ENCODE measurements at places on chromosomes 2 and 18. TPM values are rescaled to one million over a fixed set of nuclear protein-coding genes. Genes with fewer than 3 reads are reported as not detected.

DNA sequence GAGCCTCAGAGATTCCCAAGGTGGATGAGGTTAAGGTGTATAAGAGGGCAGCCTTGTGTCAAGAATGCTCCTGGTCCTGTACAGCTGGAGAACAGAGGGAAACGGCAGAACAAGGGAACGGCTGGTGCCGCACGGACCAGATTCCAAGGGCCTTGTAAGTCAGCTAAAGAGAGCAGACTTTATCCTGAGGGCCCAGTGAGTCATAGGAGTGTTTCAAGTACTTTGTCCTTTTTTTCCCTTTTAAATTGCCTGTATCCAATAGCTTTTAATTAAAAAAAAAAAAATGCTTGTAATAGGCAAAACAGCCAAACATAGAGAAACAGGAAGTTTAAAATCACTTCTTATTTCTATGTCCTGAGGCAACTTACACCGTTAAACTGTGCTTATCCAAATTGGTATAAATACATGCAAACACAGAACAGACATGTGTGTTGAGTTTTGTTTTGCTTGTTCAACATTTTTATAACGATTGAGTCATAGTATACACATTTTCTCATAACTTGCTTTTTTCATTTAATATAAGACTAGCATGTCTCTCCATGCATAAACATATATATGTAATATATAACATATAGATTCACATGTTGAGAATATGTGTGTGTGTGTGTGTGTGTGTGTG is 42.1 kb upstream of the EVA1A start:
- no peak for DNase-seq

DNA sequence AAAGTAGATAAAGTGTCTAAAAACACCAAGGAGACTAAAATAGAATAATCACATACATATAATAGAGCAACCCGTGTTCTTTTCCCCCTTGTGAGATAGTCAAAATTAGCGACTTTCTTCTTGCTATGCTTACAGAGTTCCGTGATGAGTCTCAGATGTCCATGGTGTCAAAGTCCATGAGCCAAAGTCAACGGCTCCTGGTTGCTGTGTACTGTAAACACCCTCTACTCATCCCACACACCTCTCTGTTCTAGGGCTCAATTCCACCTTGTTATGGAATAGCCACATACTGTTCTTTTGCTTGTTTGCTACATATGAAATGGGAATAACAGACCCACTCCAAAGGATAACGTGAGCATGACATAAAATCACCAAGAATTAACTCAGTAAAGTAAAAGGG is 52.5 kb downstream of the GAREM1 start:
- no peak for DNase-seq

DNA sequence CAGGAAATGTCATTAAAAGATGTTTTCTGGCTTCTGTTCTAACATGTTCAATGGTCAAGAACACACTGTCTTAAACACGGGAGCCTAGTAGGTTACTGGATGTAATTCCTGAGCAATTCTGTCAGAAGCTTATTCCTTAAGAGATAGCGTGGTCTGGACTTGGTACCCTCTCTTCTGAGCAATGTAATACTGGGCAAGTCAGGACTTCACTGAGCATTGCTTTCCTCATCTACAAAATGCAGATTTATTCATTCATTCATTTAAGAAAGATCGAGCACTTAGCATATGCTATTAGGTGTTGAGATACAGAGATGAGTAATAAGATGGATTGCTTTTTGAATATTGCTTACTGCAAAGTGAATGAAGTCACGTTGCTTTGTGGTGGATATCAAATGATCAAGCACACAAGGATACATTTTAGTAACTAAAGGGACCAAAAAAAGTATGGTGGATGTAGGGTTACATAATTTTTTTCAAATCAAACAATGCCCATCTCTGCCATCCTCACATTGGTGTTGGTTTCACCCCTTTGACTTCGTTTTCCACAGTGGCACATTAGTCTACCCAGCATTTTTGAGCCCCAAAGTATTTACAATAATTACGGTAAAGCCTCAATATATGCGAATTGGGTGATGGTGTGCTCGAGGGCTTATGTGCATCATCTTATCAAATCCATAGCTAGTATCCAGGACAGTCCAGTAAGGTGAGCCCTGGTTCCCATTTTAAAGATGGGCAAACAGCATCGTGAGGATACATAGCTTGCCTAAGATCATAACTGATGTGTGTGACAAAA is 65.3 kb downstream of the ZC3H6 start:
- no peak for DNase-seq

DNA sequence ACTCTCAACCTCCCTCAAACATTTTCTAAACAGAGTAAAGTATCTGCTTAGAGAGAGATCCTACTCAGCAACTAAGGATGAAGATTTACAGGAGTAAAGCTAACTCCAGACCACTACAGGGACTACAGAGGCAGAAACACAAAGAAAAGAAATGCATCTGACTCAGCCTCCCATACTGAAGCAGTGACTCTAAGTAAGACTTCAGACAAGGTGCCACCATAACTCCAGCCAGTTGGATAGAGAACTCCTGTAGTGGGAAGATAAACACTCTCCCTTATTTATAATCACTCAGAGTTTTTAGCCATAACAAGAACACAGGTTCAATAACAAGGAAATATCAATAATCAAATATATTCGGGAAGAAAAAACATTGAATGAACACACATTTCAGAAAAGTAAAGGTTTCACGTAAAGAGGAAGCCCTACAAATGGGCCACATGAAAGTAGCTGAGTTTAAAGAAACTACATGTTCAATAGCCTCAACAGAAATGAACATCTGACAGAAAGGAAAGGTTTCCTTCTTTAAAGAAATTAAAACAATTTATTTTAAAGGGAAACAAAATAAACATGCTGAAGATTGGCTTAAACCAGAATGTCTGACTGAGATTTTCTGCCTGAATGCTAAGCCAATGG is 519.9 kb downstream of the KCNJ3 start:
- DNase-seq, result no peak

GRCh38 chr2:193581807-193582206 is 1387.1 kb upstream of the TMEFF2 start:
- no peak for DNase-seq

DNA sequence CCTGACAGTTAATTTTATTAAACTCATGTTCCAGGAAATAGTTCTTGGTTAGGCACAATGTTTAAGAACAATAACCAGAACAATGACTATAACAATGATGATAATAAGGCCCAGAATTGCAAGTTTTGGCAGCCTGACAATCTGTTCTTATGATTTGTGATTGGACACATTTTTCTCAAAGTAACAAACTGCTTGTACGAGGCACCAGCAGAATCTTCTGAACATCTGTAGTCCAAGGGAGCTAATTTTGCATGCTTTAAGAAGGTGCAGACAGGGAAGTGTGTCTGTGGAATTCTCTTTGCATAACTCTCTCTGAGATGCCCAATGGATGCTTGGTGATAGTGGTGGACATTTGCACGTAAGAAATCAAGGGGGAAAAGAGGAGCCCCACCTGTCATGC is 709.3 kb downstream of the SLC4A3 start:
- no peak for DNase-seq

DNA sequence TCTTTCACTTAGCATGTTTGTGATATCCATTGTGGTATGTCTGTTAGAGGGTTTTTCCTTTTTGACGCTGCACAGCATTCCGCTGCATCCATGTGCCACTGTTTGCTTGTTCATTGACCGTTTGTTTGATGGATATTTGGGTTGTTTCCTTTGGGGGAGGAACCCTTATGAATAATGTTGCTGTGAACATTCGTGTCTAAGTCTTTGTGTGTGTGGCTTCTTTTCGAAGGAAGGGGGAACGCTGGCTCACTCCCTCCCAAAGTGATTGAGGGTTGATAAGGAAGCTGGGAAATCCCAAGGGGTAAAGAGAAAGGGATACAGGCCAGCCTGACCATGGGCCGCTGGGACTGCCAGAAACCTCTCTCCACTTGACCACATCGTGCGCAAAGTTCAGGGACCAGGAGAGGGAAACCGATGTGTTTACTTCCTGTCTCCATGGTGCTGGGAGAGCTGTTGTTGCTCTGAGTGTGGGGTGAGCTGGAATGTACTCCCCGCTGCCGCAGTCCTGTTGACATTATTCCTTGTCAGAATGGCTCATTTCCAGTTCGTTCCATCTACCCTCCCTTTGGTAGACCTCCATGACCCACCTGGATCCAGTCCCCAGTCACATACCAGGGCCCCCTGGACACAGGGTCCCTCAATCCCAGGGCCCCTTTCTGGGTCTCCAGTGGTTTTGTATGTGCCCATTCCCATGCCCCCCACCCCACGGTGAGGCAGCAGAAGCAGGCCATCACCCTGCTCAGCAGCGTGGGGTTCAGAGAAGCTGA is 39.6 kb downstream of the HS1BP3 start:
- DNase-seq, result no peak

DNA sequence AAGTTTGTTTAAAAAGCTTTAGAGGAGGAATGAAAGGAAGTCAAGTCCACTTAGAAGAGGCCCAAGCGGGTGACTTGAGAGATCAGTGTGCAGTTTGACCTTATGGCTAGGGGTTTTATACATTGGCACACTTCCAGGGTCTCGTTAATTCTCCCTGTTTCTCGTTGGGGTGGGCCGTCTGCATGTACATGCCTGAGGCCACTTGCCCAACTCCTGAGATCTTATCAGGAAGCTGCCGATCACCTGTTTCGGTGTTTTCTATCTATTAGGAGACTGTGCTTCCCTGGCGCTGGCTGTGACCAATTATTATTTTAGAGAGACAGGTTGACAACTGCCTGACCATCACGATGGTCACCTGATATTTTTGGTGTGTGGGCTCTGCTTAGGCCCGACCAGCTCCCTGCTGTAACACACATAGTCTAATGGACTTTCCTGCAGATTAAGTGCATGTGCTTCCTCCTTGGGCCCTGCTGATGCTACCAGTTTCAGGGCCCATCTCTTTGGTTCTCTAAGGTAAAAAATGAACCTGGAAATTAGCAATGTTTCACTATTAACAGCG is 31.0 kb upstream of the MSH6 start:
- DNase-seq, result peak; percentile 58

DNA sequence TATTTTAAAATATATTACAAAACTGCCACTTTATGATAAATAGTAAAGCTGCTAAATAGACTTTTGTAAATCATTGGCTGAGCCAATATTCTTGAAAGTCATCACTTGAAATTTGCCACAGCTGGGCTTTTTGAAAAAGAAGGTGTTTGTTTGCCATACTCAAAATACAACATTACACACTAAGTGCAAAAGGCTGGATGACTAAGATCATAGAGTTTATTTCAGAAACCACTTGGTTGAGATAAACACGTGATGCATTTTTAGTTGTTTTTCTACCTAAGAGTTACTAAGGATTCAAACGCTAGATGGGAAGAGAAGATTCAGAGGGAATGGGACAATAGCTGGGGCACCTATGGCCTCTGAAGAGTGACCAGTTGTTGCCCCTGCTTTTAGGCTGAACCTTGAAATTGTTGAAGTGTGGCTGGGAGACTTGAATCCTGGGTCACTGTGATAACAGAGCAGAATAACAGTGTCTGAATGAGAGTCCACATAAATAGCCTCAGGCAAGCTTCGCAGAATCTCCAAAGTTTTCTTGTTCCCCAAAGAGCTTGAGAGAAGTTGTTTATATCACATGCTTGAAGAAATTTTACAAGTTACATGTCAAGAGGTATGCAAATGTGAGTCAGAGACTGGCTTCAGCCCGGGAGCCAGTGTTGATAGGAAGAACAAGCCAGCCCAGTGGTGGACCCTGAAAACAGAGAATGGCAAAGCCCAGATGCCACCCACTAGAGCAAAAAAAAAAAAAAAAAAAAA is 409.8 kb downstream of the GPD2 start:
- DNase-seq, result no peak

DNA sequence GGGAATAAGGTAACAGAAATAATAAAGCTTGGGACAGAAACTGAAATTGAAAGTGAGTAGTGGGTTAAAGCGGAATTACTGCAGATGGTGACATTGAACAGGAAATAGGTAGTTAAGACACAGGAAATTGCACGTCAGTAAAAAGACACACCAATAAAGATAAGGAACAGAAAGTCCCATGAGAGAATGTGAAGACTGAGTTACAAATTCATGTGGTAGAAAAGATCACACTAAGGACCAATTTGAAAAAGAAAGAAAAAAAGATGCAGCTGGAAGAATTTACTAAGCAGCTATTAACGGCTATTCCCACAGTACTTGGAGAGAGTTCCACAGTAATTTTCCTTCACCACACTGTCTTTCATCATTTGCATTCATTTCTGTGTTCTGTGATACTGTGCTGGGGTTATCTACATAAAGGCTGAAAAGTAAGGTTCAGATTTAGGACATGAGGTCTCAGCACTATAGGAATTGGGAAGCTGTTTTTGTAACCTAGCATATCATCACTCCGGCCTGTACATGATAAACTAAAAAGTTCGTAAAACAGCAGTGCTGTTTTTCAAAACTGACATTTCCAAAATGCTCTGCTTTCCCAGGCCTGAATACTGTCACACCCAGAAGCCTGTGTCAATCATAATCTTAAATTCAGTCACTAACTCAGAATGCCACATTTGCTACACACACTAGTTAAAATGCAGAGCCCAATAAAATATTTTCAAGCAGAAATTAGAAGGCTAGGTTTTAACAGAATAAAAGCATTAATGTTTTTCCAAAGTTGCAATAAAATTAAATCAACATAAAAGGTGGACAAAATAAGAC is 42.9 kb downstream of the SRBD1 start:
- DNase-seq, result no peak

GRCh38 chr18:79355433-79356335 is 40.0 kb upstream of the NFATC1 start:
- no peak for DNase-seq

- no peak for DNase-seq
These were observed 9.7 kb upstream of the IL1RN start for GRCh38 chr2:113117541-113118262.

- peak; percentile 7 for DNase-seq
These were observed 143.4 kb downstream of the UBE2E3 start for GRCh38 chr2:181123798-181124231.

DNA sequence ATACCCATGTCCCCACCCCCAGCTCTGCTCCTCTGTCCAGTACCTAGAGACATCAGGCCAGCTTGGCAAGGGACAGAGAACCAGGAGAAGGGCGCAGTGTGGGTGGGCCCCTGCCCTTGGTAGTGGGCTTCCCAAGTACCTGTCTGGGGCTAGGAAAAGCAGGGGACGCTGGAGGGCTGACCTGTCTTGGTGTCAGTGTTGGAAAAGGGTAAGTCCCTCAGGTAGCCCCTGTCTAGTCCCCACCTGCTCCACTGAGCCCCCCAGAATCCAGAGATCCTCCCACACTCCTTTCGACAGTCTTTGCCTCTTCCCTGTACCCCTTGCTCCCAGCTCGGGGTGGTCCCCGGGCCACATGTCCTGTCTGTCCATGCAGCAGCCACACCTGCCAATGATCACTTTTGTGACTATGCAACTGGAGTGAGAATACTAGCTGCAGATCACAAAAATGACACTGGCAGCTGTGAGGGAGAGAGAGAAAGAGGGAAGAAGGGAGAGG is 14.6 kb downstream of the DNAJB2 start:
- peak; percentile 33 for DNase-seq

DNA sequence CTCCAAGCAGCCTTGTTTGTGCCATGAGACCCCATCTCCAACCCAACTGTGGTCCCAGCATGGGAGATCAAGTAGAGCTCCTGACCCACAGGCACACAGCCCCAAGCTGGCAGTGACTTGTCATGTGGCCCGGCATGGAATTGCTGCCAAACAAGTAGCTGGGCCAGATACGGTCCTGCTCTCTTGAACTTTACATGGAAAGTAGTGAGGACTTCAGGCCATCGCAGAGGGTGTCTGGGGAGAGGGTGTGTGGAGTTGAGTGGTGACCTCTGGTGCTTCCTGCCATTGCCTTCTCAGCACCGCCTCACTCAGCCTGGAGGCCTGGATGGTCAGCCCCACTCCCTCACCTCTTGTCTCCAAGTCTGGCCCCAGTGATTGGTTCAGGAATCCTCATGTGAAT is 10.9 kb upstream of the SLC4A3 start:
- no peak for DNase-seq

TWIST2 gene
- total RNA-seq, result not detected

PPP1CB gene
- total RNA-seq, result 274 TPM

TMEM163 gene
- 0.04 TPM for total RNA-seq

SH2D6 gene
- 0.77 TPM for total RNA-seq
